ENCODE measurements at places on chromosomes 2 and 18. TPM values are rescaled to one million over a fixed set of nuclear protein-coding genes. Genes with fewer than 3 reads are reported as not detected.

DNA sequence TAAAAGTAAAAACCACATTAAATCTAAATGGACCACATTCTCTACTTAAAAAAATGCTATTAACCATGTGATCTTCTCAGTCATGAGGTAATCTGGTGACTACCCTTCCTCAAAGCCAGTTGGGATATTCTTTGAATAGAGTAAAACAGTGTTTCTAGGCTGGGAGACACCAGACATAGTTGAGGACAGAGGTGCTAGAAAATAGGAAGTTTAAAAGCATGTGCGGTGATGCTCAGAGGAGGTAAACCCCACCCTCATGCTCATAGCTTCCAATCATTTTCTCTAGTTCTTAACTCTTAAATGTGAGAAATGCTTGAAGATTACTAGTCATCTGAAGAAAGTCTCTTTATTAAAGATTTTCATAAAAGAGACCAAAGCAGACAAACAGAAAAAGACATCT, 30.7 kb upstream of the ELAC1 start:
- DNase-seq = no peak

- DNase-seq = no peak
These were observed 7.3 kb downstream of the DES start for GRCh38 chr2:219425238-219426067.

DNA sequence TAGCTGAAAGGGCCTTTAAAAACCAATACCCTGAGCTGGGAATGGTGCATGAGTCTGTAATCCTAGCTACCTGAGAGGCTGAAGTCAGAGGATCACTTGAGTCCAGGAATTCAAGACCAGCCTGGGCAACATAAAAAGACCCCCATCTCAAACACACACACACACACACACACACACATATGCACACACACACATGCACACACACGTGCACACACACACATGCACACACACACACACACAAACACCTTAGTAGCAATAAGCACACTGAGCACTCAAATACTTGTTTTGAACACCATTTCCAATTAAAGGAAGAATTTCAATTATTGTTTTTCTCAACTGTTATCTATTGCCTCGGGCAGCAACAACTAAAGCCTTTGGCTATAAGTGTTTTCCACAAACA, 25.6 kb upstream of the UBE2F start:
- DNase-seq = no peak

DNA sequence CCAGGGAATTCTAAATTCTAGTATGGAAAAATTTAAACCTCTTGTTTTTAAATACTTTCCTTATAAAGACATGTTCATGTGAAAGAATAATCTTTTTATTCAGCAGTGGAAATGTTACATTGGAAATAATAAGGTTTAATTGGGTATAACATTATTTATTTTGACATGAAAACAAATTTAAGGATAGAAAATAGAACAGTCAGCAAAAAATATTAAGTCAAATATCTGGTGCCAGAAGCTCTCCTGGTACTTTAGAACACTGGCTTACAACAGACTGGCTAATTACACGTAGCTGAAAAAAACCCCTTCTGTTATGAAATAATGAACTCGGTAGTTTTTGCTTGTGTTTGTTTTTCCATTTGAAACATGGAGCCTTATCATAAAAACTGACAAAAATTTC, 447.9 kb downstream of the DSEL start:
- DNase-seq = no peak

DNA sequence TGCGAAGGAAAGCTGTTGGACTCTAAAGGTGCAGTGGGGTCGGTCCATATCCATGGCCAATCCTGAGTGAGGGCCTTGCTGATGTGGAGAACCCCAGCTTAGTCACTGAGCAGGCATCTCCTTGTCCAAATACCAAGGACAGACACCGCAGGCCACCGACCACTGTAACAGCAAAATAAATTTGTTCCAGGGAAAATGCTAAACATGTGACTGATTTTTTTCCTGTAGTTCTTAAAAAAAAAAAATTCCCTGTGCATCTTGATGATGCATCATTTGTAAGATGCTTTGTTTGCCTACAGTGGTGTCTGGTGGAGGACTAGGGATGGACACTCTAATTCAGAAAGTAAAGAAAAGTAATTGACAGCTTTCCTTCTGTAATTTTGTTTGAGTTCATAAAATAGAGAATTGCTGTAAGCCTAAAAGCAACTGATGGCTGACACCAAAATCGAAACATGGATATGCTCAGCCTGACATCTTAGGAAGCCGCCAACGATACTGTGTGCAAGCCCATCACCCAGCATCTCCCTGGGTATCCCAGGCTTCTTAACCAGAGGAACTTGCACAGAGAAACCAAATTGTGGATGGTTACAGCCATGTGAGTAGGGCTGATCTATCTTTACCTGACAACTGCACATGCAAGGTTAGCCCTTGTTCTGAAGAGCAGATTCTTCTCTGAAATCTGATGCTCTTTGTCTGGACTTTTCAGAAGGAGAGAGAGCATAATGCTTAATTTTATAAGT, 188.6 kb downstream of the ARL4C start:
- DNase-seq = no peak

GRCh38 chr2:161546635-161547034, 77.6 kb upstream of the SLC4A10 start:
- DNase-seq = no peak

GRCh38 chr2:64697297-64698176, 43.8 kb upstream of the SERTAD2 start:
- no peak for DNase-seq

The MFF gene
- 109 TPM for total RNA-seq

The OTX1 gene
- total RNA-seq = not detected

The SCN7A gene
- total RNA-seq = 3.0 TPM

The IL1B gene
- total RNA-seq = 6.2 TPM

The RAX gene
- not detected for total RNA-seq

The GALNT14 gene
- total RNA-seq = 1.6 TPM

The MROH2A gene
- total RNA-seq = not detected

All from thoracic aorta (tissue), 2 donors.